ENCODE measurements at places on chromosomes 4 and X.

DNA sequence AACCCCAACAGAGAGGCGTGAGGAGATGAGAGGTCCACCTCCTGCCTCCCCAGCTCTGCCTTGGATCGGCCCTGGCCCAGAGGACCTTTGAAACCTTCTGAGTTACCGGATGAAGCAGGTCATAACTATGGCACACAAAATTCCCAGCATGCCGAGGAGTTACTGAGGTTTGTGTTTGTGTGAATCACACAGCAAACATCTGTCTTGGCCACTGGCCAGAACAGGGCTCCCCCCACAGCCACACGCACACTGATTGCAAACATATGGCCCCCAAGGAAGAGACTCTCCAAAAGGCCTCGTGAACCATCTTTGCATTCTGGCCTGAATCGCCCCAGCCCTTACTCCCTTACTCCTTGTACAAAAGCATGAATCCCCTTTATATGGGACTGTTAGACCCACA lies 18.9 kb downstream of the RPS4X start:
- DNase-seq, result no peak

DNA sequence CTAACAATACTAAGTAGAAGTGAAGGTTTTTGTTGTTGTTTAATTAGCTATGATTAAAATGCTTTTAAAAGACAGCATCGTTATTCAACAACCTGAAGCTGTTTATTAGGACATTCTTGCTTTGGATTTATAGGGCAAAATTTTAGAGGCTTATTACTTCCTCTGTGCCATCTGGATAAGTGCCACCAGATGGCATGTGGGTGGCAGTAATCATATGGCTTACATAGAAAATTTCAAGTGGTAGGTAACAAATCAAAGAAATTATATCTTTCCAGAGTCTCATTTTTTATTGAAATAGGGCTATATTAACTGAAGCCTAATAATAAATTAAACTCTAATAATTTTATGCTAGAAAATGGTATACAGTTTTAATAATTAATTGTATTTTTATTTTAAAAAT lies 83.3 kb upstream of the HTR2C start:
- no peak for DNase-seq

DNA sequence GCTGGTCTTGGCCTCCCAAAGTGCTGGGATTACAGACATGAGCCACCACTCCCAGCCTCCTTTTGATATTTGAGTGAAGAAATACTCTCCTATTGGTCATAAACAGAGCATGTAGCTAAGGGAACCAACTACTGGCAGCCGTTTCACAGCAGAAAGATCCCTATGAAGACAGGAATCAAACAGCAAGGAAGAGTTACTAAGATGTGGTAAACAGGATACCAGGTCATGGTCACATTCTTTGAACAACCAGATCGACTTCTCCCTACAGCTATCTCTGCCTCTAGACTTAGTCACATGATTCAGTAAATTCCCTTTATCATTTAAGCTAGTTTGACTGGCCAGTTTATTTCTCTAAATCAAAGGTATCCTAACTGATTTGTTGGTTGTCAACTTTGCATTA lies 9.0 kb upstream of the HNRNPD start:
- DNase-seq, result no peak

- DNase-seq, result no peak
Measured at GRCh38 chr4:66516940-66517339, 846.7 kb upstream of the EPHA5 start.

GRCh38 chrX:2715066-2715600 lies 24.0 kb downstream of the CD99 start:
- DNase-seq, result no peak

- DNase-seq, result no peak
Measured at GRCh38 chr4:17163156-17163771, 264.8 kb upstream of the LDB2 start.

GRCh38 chr4:176575141-176575730 lies 217.5 kb downstream of the VEGFC start:
- no peak for DNase-seq

DNA sequence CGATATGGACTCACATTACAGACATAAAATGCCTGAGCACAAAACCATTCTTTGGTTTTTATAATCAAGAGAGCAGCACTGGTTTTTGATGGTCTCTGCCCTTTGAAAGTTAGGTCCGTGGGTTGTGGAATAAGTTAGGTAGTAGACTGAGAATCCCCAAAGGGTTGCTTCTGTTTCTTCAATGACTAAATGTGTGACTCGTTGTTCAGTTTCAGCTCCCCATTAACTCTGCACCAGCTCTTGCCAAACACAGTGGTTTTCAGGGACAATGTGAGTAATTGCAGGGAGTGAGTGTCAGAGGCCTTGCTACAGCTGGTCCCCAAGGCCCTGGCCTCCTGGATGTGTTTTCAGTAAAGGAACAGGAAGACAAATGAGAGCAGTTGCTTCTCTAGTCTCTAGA lies 24.8 kb downstream of the SMIM20 start:
- DNase-seq, result no peak
